ENCODE measurements at places on chromosomes 13 and 19.
A peak's percentile ranks its signal among the peaks of the same experiment; 100 is the strongest.

DNA sequence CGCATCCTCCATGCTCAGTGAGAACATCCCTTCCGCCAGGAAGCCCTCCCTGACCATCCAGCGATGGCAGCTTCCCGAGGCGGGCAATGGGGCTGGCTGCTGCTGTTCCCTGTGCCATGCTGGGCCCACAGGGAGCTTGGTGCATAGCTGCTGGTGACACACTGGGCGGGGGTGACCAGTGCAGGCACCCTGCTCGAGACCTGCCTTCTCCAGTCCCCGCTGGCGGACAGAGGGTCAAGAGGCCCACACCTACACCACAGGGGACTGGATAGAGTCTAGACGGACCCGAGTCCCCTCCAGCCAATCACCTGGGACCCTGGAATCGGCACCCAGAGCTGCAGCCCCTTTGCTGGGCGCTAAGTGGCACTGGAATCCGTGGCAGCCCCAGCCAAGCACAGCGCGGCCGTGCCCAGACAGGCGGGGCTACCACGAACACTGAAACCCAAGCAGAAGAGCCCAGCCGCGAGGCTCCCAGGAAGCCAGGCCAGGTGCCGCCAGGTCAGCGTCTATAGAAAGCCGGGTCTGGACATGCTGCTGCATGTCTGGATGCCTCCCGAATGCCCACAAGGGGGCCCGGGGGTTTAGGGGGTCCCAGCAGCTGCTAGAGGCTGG, 9.0 kb upstream of the TBXA2R start:
- no peak for DNase-seq

DNA sequence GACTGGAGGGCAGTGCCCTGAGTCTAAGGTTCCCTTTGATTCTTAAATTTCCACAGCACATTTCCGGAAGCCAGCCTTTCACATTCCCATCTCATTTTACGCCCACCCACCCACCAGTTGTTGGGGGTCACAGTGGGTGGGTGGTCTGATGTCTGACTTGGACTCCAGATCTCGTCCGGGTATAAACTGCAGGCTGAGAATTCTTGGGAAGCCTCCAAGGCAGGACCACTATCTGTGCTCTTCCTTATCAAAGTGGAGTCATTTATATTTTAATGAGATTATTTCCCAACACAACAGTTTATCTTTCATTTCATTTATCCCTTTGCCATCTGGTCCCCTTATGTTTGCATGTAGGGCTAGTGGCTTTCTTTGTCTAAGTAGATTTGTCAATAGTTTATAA, 3.6 kb upstream of the FAM124A start:
- DNase-seq = no peak

DNA sequence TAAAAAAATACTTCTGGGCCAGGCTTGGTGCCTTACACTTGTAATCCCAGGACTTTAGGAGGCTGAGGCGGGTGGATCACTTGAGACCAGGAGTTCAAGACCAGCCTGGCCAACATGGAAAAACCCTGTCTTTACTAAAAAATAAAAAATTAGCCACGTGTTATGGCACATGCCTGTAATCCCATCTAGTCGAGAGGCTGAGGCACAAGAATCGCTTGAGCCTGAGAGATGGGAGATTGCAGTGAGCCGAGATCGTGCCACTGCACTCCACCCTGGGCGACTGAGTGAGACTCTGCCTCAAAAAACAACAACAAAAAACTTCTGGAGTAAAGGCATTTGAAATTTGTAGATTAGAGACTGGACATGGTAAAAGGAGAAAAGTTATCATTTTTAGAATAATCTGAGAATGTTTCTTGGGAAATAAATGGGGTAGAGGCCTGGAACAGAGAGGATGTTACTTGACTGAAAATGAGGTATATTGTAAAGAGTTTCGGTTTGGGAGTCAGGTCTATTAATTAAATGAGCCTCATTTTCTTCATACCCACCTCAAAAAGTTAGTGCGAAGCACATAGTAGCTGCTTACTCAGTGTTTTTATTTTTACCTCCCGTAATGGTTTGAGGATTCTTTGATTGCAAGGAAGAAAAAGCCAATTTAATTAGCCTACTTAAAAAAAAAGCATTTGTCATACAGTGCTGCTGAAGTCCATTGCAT, 2.6 kb downstream of the AKAP11 start:
- DNase-seq = no peak

- DNase-seq = no peak
Measured at GRCh38 chr13:40660141-40660664, 6.2 kb downstream of the FOXO1 start.

GRCh38 chr19:5948752-5949564, 29.0 kb downstream of the RANBP3 start:
- DNase-seq = no peak

- DNase-seq = no peak
Measured at GRCh38 chr13:49254007-49254406, 6.3 kb downstream of the CDADC1 start.

- DNase-seq = no peak
Measured at GRCh38 chr19:49475191-49475917, 1.3 kb downstream of the FLT3LG start.

DNA sequence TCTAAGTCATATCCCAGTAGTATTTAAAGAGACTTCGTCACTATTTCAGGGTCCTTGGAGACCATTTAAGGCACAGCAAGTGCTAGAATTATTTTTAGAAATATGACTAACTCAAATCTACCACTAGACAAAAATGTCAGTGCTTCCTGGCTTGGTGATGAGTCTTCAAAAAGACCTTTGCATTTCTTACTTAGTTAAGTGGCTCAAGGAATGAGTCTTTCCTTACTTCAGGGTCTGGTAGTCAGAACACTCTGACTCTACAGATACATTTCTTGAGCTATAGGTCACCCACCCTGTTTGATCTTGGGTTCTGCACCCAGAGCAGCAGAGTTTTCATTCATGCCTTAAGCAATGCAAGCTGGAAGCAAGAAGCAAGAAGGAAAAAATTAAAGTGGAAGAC, 191.0 kb upstream of the HTR2A start:
- DNase-seq = no peak

- no peak for DNase-seq
Measured at GRCh38 chr13:54018485-54018884, 989.9 kb downstream of the OLFM4 start.

- no peak for DNase-seq
Measured at GRCh38 chr13:112132619-112133018, 65.7 kb downstream of the SOX1 start.

- DNase-seq = no peak
Measured at GRCh38 chr19:47381653-47382279, 32.7 kb downstream of the DHX34 start.

DNA sequence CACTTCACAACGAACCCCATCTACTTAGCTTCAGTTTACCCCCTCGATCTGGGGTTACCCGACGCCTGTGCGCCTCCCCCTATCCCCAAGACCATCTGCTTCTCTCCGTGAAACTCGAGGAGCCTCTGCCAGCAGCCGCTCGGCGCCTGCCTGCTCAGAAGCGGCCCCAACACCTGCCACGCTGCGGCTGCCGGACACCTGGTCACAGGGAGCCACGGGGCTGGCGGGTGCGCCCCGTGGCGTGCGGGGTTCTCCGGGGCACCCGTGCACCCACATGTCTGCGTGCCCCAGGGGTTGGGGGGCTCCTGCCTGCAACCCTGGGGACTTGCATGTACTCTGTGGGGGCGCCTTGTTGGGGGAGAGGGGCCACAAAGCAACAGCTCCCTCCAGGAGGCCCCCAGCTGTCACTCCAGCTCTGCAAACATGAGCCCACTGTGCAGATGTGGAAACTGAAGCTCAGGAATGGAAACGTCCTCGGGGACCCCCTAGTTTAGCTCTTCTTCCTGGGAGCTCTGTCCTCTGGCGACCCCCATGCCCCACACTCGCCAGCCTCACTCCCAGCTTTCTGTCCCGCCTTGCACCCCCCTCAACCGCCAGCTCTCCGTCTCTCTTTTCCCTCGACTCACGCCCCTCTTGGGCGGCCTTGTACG, 7.0 kb upstream of the SEMA6B start:
- no peak for DNase-seq

DNA sequence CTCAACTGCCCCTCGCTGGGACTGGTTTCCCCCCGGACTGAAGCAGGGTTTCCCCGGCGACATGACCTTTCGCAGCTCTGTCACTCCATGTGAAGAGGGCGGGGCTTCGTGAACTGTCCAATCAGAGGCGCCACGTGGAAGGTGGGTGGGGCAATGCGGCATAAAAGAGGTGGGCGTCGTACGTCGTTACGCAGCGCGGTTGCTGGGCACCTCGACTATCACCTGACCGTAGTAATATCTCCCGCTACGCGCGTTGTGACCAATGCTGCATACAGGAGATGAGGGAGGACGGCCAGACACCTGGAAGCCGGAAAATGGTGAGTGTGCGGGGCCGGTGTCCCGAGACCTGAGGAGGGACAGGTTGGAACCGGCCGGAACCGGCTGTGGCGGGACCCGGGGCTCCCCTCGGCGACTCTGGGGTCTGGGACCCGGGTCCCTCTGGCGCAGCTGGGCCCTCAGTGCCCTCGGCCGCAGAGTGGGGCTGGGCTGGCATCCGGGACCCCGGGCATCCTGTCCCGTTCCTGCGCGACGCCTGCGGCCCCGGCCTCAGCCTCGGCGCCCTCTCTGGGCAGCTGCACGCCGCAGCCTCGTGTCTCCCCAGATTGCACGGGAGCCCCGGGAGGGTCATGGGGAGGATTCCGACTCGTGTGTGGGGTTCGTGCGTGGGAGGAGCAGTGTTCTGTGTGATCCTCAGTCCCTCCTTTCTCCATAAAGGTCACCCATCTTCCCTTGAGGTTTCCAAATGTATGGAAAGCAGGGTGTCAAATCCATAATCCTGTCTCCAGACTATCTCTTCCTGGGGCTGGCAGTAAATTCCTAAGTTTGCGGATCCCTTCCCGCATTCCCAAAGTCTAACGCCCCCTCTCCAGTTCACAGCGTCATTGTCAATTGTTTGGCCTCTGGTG, 32.2 kb downstream of the ZNF136 start:
- peak; percentile 30 for DNase-seq

GRCh38 chr13:30256713-30257467, 50.5 kb downstream of the KATNAL1 start:
- DNase-seq = no peak

- no peak for DNase-seq
Measured at GRCh38 chr19:57437931-57438330, 2.8 kb downstream of the ZNF749 start.

DNA sequence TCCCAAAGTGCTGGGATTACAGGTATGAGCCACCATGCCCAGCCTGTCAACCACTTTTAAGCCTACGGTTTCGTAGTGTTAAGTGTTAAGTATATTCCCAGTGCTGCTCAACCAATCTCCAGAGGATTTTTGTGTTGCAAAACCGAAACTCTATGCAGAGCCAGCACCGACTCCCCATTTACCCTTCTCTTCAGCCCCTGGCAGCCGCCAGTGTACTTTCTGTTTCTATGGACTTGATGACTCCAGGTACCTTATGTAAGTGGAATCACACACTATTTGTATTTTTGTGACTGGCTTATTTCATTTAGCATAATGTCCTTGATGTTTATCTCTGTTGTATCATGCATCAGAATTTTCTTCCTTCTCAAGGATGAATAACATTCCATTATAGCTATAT, 1.1 kb downstream of the SULT2A1 start:
- no peak for DNase-seq

- no peak for DNase-seq
Measured at GRCh38 chr19:4635754-4636116, 3.6 kb upstream of the TNFAIP8L1 start.

- no peak for DNase-seq
Measured at GRCh38 chr13:39347926-39348901, 254.8 kb downstream of the LHFPL6 start.

GRCh38 chr13:114121031-114121430, 11.4 kb downstream of the RASA3 start:
- DNase-seq = no peak
